ENCODE measurements at places on chromosomes 5 and 9.

DNA sequence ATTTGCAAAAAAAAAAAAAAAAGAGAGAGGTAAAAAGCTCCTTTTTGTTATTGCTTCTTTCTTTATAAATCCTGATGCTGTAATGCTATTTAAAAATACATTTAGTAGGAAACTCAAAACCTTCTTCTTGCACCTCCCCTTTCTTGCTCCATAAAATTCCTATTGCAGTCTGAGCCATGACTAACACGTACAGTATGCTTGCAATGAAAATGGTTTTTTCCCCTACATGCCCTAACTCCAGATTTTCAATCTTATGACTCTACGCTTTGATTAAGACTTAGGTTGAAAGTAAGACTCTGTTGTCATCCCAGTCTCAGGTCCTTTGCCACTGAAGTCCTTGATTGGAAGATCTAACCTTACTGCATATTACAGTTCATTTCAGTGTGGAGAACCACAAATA lies 23.9 kb downstream of the FGF10 start:
- peak; percentile 19 for DNase-seq

DNA sequence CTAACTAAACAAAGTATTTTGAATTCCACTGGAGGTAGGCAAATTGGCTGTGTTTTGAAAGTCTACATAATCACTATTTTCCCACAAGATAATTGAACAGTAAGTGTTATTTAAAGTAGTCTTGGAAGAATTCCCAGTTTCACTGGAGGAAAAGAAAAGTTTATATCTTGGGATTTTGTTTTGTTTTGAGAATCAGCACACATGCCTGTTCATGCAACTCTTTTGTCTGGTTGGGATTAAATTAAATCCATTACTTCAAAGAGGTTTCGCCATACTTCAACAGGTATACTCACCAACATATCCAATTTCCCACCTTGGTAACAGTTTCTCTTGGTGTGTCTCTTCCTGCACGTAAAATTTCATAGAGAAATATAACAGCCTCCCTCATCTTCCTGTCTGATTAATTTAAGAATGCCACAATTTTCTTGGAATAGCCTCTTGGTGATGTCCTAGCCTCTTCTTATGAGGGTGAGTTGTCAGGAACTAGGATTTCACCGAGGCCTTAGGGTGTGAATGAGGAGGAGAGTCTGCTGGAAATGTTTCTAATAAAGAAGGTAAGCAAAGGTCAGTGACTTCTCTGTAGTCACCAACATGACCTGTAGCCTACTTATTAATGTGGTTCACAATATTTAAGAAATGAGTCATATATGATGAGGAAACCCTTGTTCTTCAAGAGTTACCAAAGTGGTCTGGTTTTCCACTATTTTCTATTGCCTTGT lies 48.1 kb downstream of the ITGA2 start:
- peak; percentile 92 for DNase-seq

GRCh38 chr5:33690374-33691135 lies 201.2 kb downstream of the ADAMTS12 start:
- peak; percentile 83 for DNase-seq

DNA sequence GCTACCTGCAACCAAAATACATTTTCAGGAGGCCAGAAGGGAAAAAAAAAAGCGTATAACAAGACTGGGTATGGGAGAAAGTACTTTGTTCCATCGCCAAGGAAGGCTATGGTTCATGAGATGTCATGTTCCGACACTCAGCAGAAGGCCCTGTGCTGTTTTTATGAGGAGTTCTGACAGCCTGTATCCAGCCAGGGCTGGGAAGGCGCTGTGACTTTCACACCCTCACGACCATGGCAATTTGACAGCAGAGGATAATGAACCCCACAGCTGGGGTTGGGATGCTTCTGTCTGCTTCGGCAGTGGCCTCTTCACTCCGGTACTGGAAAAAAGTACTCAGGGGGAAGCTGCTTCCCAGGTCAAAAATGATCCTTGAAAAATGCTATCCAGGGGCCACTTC lies 154.4 kb downstream of the PRELID2 start:
- DNase-seq = no peak

DNA sequence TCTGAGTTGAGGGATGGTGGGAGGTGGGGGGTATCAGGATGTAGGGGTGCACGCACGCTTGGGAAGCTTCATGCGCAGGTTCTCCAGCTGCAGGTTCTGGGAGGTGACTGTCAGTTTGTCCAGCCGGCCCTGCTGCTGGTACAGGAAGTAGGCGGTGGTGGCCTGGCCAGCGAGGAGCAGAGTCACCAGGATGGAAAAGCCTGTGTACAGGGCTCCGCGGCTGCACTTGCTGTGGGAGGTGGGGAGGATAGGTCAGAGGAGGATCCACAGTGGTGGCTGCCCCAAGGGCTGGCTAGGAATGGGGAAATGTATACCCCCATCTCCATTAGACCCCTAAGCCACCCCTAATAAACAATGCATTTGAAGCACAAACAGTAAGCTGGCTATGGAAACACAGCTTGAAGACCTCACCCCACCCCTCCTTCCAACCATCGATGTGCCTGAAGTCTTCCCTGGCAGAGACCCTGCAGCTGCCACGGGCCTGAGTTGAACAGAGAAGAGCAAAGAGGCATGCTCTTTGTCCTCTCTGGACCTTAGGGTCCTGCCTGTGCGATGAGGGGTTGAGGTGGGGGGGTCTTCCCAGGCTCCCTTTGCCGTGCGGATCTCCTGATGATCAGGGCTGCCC lies 5.5 kb downstream of the CD74 start:
- no peak for DNase-seq

DNA sequence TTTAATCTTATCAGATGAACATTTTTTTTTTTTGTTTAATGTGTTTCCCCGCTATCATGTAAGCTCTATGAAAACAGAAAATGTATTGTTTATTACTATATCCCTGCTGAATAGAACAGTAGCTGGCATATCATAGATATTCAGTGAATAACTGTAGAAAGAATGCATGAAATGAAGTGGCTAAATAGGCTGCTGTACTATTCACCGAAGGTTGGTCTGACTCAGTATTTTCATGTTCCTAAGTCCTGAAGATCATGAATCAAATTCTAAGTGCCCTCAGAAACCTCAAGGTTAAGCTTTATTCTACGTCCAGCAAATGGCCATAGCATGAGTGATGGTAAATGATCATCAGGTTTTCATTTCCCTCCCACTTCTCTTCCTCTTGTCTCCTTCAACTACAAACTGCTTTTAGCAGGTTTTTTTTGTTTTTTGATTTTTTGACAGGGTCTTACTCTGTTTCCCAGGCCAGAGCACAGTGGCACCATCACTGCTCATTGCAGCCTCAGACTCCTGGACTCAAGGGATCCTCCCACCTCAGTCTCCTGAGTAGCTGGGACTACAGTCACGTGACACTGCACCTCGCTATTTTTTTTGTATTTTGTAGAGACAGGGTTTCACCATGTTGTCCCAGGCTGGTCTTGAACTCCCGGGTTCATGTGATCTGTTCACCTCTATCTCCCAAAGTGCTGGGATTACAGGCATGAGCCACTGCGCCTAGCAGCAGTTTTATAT lies 19.1 kb upstream of the ZFAND5 start:
- peak; percentile 88 for DNase-seq

- DNase-seq = no peak
These were observed 153.1 kb upstream of the KLF9 start for GRCh38 chr9:70567511-70567910.

DNA sequence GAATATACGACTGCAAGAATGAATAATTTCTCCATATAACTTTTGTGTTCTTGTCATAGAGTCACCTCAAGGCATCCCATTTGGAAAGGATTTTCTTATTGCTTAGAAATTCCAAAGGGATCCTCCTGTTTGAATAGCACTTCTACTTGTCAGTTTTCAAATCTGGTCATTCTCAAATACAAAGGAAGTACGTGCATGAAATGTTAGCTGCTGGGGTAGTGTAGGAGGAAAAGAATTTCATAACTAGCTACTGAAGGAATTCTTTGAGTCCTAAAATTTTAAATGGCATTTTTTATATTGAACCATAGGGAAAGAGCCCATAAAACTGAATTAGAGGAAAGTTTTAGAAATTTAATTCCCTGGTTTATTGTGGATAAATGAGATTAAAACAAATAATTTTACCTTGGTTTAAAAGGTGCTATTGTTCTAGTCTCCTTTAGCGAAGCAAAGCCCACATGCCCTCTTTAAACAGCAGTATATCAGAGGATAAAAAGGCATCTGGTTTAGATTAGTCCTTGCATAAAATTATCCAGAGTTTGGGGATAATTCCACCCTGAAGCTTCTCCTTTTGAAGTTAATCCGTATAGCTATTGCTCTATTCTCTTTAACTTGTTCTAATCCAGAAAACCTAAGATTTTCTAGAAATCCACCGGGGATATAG lies 2.0 kb upstream of the MPDZ start:
- DNase-seq = no peak

DNA sequence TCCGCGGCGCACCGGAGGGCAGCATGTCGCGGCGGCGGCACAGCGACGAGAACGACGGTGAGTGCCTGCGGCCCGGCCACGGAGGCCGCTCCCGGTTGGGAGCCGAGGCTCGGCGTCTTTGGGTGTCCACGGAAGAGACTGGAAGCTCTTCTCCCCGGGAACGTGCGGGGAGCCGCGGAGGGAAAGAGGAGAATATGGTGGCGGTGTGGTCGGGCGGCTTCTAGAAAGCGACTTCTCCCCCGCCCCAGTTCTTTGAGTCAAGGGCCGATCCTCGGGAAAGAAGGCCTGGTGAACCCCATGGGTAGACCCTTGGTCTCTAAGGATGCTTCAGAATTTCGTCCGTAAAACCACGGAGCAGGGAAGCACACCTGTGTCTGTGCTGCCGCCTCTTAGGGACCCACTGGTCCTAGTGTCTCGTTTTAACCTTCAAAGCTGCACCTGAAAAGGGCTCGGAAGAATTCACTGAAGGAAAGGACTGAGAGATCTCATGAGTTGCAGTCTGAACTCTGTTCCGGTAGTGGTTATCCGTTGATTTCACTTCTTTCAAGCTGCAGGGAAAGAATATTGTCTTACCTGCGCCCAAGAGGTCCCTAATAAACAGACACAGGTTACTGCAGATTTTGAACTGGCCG lies 354 bp downstream of the NCBP1 start:
- DNase-seq = peak; percentile 8

DNA sequence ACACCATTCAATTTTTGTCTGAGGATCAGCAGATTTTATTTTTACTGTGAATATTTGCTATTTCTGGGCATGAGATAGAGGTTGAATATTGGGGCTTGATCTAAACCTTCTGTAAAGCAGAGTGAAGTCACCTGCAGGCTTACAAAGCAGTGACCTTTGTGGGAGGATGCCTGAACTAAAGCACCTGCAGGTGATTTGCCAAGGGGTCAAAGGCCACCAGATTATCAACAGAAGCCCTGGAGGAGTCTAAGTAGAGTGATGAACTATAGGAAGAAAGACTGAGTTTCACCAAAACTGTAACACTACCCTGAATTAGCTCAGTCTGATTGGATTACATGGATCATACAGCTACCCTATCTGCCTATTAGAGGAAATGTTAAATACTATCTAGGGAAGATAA lies 144.3 kb upstream of the PRLR start:
- no peak for DNase-seq

- DNase-seq = no peak
These were observed at the start of gene NRG2 for GRCh38 chr5:140042643-140043507. Gene NRG2, minus strand, starts transcription at chr5:140043299.

GRCh38 chr5:96284727-96285389 lies 148.2 kb downstream of the PCSK1 start:
- no peak for DNase-seq

DNA sequence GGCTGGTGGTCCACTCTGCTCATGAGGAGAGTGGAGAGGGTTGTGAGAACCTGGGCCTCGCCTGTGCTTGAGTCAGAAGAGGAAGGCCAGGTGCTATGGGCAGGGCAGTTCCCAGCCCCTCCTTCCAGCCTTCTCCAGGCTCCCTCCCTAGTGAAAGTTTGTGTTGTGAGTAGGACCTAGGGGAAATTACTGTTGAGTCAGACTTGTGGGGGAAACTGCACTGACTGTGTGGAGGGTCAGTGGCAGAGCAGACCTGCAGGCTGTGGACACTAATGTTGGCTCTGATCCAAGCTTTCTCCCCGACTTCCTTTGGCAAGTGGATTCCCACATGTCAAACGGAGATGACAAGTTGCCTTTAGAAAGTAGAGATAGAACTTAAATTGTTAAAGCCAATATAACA lies 102.6 kb downstream of the ARHGAP26 start:
- peak; percentile 94 for DNase-seq

DNA sequence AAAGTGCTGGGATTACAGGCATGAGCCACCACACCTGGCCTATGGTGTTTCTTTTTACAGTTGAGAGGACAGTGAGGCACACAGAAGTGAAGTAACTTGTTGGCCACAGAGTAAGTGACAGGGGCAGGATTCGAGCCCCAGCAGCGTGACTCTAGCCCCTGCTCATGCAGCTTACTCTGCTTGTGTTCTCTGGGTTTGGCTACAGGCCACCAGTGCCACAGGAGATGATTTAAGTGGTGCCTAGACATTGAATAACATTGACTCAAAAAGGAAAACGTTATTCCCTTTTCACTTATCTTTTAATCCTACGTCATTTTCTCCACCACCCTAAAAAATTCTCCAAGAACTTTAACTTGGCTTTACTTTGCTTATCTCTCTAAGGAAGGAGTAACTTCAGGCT lies 61.4 kb downstream of the SNX24 start:
- DNase-seq = peak; percentile 26

DNA sequence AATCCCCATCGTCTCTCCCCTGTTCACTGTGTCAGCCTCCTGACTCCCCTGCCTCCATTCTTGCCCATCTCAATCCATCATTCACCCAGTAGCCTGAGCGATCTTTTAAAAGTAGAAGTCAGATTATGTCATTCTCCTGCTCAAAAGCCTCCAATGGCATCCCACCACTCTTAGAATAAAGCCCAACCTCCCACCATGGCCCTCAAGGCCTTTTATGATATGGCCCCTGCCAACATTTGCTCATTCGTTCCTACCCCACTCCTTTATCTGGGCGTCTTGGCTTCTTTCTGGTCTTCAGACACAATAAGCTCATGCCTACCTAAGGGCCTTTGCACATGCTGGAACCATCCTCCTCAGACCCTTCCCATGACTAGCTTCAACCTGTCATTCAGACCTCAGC lies 35.5 kb upstream of the KCNMB1 start:
- no peak for DNase-seq

GRCh38 chr5:177467436-177467835 lies 6.0 kb downstream of the DBN1 start:
- no peak for DNase-seq

DNA sequence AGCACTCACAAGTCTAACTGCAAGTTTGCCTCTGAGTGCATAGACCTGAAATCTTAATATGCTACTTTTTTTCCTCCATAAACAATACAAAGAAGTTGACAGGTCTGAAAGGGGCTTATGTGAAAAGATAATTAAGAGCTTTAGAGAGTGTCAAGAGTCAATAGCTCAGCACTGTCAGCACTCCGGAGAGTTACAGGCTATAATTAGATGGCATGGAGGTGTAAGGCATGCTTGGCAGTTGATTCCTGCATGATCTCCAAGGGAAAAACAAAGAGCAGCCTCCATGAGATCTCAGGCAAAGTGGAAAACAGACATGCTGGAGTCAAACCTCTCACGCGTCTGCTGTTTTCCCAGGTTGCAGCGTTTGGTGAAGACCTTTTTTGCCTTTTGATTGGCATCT lies 468.7 kb downstream of the TLE4 start:
- no peak for DNase-seq

DNA sequence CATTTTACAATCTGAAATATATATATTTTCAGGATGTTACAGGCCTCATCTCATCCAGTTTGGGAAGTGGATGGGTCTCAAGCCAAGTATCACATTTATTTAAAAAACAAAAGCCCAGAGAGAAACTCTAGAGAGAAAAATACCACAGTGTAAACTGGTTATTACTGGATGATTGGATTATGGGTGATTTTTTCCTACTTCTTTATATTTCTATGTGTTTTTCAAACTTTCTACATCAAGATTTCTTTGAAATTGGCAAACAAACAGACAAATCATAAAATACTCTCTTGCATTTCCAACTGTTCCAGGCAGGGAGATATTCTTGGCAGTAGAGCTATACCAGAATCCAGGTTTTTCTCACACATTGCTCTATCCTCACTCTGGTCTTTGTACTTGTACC lies 116.0 kb upstream of the SMIM23 start:
- DNase-seq = no peak

All from renal cortical epithelial cell (primary cell).